NCI-H345 (cell line): ENCODE measurements at places on chromosomes 5 and 9.
A peak's percentile ranks its signal among the peaks of the same experiment; 100 is the strongest.

GRCh38 chr9:87285183-87285850 is 212.3 kb upstream of the DAPK1 start:
- DNase-seq, result no peak

DNA sequence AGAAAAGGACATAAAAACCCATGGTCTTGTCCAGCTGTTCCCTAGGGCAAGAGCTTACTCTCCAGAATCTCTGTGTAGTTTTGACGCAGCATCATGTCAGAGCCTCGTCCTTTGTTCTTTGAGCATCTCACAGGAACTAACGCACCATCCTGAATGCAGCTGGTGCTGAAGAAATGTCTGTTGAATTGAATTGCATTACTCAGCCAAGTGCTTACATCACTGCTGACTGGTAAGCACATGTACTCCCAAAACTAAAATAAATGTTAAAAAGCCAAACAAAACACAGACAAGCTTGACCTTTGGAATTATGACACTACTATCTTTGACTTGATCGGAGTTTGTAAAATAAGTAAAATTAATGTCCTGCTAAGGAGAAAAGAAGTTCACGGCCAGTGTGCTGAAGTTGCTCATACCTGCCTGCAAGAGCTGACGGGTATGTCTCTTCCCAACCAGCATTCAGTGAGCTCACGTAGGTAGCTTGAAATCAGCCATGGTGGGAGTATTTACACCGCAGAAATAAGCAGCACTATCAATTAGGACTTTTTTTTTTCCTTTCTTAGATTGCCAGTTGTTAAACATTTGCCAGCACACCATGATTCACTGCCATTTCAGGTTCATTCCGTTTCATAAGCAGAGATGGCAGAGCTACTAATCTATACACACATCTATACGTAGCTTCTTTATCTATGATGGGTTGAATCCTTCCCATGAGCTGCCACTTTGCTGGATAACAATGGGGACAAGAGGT is 310.6 kb upstream of the MSX2 start:
- DNase-seq, result no peak

DNA sequence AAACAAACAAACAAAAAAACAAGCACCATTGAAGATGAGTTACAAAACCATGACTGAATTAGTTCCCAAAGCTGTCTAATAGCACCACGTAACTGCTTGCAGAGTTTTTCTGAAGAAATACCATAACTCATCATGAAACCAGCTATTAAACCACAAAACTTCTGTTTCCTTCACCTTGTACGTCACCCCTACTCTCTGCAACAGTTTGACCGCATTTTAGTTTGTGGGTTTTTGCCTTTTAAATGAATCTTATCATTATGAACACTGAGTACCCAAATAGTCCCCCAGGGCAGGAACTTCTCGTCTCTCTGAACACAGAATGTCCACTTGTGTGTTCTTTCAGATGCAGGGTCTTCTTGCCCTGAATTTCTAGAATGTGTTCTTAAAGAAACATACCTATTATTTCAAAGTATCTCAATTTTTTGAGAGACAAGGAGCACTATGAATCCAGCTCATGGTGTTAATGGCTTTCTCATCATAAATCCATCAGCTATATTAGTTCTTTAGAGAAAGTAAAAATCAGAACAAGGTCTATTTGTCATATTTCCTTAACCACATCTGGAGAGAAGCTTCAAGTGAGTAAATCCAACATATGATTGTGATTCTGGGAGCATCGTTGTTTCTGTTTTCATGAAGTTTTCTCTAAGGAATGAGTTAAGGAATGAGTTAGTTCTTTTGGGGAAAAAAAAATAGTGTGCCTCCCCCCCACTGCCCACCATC is 210.6 kb downstream of the AUH start:
- DNase-seq, result no peak

- no peak for DNase-seq
These were observed 101.9 kb downstream of the MTRR start for GRCh38 chr5:7970816-7971215.

- no peak for DNase-seq
These were observed 168.5 kb upstream of the GAS1 start for GRCh38 chr9:87115785-87116184.

DNA sequence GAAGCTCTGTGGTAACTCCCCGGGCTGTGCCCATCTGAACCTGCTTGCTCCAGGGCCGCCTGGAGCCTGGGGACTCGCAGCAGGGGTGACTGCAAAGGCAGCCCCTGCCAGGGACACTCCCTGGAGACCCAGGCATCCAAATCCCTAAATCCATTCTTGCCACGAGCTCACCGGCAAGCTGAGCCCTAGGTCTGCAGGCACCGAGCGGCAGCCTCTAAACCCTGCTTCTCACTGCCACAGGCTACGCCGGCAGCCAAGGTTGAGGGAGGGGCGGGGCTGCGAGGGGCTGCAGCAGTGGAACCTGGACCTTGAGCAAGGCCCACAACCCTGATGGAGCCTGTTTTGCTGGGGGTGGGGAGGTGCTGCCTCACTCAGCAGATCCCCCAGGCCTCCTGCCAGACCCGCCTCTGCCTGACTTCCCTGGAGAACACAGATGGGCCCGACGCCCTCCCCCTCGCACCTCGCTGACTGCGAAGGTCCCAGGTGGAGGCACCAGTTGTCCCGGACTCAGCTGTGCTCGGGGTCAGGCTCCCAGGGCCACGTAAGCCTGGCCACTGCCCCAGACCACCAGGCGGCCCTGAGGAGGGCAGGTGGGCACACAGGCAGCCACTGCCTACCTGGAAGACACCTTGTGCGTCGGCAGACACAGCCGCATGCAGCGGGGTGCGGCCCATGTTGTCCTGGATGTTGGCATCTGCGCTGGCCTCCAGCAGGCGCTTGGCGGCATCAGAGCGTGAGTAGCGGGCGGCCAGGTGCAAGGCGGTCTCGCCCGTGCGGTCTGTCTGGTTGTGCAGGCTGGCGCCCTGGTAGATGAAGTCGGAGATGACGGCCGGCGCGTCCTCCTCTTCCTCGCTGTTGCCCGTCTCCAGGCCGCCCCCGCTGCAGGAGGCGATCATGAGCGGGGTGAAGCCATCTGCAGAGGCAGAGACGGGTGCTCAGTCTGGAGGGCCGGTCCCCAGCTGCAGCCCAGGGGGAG is 17.4 kb upstream of the SEC16A start:
- no peak for DNase-seq

- no peak for DNase-seq
These were observed 102.4 kb downstream of the NFIB start for GRCh38 chr9:14211564-14211963.

GRCh38 chr5:68046445-68046844 is 169.1 kb upstream of the PIK3R1 start:
- DNase-seq, result no peak

- DNase-seq, result no peak
These were observed 217.9 kb downstream of the SPOCK1 start for GRCh38 chr5:137281201-137281600.

DNA sequence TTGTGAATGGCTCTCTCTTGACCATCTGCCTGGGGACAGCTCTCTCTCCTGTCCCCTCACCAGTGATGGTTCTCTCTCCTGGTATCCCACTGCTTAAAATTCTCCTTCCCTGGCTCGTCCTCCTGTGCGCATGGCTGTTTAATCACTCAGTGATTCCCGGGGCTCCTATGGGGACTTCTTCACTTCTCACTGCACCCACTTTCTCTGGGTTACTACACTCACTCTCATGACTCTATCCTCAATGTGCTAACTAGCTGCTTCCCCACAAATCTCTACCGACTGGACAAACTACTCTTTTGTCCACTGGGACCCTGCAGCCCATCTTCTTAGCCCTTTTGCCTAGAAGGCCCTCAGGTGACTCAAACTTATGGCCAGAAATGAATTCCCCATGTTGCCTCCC is 89.1 kb upstream of the TBC1D2 start:
- no peak for DNase-seq

DNA sequence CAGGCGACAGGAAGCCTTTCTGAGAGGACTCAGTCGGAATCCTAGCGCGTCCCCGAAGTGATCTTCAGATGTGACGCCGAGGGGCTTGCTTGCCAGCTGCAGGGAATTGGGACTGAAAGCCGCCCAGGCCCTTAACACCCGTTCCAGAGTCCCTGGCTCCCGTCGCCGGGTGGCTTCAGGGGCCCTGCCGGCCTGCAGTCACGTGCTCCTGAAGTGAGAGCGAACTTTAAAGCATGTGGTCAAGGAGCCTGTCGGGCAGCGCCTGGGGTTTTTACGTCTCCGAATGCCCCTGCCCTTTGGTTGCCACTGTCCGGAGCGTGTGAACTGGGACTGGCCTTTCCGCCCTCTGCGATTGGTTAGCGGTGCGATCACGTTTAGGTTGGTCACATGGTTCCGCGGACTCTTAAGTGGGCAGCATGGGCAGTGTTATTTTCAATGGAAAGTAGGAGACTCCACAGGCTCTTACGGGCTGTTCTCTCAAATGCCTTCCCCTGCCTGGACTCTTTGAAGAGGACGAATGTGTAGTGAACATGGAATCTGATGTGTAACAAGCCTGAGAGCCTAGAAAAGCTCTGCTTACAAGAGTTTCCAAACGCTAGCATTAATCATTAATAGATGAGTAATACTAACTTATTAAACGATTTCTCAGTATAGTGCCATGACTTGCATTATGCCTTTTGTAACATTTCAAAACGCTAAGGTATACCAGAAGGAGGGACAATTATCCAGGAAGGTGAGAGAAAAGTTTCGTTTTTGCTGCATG is 1.9 kb downstream of the VLDLR start:
- DNase-seq, result peak; percentile 44

DNA sequence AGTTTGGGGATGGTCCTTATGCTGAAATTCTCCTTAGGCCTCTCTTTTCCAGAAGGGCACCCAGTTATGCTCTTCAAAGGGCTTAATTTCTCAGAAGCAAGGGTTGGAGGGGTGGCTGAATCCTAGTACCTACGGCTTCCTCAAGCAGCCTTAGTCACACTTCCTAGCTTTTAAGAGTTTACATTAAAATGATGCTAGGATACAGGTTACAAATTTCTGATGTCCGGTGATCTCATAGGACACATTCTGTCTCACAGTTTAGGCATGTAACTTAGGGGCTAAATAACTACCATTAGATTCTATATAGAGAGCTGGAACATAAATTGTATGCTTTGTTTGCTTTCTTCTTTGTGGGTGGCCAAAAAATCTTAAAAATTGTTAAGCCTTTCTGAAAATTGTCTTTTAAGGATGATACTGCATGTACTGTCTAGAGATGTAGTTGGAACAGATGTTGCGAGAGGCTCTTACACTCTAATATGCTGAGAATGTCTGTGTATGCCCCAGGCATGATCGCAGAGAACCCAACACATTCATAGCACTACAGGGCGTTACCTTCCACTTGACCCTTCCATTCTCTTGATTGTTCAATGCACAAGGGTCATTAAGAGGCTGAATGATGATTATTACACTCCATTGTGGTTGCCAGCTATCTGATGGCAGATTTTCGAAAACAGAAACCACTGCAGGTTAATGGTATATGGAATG is 139.1 kb downstream of the TMEM38B start:
- no peak for DNase-seq

DNA sequence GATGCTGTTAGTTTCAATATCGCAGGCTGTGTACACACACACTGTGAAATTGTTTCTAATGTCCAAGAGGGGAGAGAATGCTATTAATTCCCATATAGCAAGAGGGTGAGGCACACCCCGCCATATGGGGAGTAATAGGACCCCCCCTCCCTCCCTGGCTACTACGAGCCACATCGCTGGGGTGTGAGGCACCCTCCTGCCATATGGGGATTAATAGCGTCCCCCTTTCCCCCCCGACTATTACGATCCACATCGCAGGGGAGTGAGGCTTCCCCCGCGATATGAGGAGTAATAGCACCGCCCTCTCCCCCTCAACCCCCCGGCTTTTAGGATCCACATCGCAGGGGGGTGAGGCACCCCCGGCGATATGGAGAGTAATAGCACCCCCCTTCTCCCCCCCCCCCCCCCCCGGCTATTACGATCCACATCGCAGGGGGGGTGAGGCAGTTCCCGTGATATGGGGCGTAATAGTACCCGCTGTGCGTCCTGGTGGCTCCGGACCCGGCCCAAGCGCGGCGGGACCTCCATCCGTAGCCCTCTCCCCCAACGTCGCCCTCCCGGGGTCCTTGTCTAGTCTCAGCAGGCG is 494 bp upstream of the STK32A start:
- DNase-seq, result peak; percentile 47

DNA sequence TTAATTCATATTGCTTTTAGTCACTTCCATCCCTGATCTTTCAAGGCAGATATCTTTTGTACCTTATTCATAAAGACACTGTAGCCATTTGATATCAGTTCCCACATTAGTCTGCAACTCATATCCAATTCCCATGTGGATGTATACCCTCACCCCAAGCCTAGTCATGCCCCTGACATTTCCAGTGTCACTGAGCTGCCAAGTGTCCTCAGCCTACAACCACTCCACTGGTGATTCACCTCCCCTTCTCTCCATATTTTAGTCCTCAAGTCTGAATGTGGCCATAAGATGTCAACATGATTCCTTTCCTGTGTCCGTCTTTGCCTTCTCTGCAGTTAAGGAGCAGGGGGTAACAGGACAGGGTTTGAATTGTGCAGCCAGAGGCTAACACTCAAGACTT is 346.9 kb downstream of the RAB3C start:
- DNase-seq, result no peak

DNA sequence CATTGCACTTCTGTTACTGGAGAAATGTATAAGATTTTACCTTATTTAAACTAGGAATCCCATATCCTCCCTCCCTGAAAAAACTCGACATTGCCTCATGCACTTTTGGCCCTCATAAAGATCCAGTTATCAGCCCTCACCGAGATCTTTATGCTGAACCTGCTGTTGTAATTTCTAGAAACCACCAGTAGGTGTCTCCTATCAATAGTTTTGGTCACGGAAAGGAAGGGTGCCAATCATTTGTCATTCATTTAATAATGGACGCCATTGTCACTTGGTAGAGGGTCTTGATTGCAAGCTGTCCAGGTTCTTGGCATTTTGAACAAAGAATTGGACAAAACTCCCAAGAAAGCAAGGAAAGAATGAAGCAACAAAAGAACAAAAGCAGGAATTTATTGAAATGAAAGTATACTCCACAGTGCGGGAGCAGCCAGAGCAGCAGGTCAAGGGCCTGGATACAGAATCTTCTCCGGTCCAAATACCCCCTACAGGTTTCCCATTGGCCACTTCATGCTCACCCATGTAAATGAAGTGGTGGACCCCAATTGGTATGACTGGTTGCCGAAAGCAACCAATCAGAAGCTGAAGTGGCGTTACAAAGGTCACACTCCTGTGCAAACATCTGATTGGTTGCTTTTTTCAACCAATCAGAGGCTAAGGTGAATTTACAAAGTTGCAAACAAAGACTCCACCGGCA is 524.3 kb downstream of the PSAT1 start:
- DNase-seq, result peak; percentile 32
